ENCODE measurements at places on chromosomes 7 and 10.

- DNase-seq: peak; percentile 57
Observed at GRCh38 chr10:132022241-132022640, 40.5 kb upstream of the BNIP3 start.

DNA sequence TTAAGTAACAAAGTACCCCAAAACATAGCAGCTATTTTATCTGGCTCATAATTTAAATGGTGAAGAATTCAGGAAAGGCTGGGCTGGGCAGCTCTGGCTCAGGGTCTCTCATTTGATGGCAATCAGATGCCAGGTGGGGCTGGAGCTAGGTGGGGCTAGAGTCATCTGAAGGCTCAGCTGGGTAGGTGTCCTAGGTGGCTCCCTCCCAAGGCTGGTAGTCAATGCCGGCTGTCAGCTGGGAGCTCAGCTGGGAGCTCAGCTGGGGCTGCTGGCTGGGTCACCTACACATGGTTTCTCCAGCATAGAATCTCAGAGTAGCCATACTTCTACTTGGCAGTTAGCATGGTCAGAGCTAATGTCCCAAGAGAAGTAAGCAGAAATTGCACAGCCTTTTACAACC lies 34.1 kb downstream of the OSBPL3 start:
- DNase-seq: no peak

DNA sequence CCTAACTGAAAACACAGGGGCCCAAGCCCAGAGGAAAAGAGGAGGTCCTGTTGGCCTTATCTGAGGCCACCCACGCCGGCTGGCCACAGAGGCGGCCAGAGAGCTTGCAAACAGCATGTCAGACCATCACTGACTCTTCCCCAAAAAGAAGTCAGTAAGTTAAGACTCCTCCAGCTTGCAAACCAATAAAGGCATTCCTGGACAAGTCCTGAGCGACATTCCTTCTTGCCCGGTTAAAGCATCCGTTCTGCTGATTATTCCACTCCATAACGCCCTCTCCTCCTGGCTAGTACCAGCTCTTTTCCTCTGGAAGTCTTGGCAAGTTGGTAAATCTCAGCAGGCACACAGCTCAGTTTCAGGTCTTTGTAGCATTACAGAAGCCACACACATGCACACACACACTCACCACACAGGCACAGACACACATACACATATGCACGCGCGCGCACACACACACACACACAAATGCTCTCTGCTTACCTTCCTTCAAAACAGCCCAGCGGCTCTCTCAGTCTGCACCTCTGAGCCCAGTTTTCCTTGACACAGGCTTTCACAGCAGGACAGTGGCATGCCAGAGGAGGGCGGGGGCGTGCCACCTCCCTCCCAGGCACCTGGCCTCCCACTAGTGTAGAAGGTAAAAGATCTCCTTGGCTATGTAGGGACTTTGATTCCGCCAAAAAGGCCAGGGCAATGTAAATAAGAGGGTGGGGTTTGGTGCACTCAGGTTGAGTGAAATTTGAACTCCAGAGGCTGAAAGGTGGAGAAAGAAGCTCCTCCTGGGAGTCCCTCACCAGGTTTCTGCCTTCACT lies 201.4 kb downstream of the TNS3 start:
- no peak for DNase-seq

- no peak for DNase-seq
Observed at GRCh38 chr10:86167121-86167761, 199.4 kb downstream of the GRID1 start.

Measured in NB4 (cell line).